ENCODE measurements at places on chromosomes 13 and 19.
A peak's percentile ranks its signal among the peaks of the same experiment; 100 is the strongest.

GRCh38 chr19:13864667-13865570 is 12.0 kb upstream of the NANOS3 start:
- DNase-seq: no peak

DNA sequence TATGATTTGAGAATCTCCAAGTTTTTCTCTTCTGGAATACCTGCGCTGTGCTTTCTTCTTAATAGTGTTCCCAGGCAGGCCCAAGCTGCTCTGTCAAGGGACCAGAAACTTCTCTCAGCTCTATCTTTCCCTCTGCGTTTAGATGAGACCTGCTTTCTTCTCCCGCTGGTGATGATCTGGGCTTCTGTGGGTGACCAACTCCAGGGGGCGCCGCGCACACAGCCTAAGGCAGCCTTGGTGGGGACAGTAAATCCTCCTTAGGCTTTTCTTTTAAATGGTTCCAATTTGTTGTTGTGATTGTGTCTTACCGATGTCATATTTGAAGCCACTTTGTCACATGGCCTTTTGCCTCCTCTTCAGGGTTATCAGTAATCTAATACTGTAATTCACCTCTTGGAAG is 439.4 kb upstream of the KLF12 start:
- no peak for DNase-seq

DNA sequence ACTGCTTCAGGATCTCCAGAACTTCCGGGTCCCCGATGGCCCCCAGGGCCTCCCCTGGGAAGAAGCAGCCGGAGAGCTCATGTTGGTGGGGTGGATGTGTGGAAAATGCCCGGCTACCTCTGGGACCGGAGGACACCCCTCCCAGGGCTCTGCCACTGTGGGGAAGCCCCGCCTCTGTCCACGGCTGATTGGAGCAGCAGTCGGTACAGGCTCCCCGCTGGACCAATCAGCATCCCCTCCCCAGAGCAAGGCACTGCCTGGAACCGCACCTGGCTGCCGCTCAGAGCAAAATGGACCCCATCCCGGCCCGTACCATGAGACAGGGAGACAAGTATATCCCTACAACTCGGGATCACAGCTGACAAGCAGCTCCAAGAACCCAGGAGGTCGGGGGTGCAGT is 6.4 kb downstream of the DOHH start:
- no peak for DNase-seq

DNA sequence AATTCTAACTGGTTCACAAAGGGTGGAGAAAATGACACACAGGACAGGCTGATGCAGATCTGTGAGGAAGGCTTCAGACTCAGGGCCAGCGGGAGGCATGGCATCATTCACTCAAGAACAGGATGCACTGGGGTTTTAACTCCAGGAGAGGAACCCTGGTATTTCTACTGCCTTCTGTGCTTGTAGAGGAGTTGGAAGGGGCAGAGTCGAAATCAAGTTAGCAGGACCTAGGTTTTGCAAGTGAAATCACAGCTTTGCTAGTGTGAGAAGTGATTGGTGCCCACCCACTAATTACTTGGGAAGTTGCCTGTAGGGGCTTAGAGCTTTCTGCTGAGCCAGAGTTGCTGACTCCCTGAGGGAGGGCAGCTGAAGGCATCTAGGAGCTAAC is 92.7 kb downstream of the AKAP11 start:
- DNase-seq: no peak

- DNase-seq: no peak
Measured at GRCh38 chr13:79212064-79212619, 193.9 kb downstream of the RBM26 start.

- DNase-seq: no peak
Measured at GRCh38 chr13:80504453-80504852, 163.5 kb upstream of the SPRY2 start.

DNA sequence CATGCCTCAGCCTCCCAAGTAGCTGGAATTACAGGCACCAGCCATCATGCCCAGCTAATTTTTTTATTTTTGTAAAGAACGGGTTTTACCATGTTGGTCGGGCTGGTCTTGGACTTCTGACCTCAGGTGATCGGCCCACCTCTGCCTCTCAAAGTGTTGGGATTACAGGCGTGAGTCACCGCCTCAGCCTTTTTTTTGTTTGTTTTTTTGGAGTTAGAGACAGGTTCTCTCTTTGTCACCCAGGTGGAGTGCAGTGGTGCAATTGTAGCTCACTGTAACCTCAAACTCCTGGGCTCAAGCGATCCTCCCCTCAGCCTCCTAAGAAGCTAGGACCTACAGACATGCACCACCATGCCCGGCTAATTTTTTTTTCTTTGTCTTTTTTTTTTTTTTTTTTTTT is 15.6 kb upstream of the NOTCH3 start:
- DNase-seq: no peak

DNA sequence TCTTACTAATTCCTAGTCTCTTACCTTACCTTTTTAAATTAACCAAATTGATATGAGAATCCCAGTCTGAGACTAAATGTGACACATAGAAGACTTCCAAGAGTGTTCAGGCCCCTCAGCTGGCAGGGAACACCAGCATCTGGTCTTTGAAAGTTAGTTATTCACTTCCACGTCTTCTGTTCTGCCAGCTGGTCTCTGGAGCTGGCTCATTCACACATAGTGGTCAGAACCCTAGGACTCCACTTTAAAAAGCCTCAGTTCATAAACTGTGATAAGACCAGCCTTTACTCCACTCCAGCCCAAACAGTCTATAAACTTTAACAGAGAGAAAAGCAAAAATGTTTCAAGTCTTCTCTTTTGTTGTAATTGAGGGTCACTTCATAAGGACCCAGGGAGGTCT is 263.0 kb downstream of the DCT start:
- no peak for DNase-seq

DNA sequence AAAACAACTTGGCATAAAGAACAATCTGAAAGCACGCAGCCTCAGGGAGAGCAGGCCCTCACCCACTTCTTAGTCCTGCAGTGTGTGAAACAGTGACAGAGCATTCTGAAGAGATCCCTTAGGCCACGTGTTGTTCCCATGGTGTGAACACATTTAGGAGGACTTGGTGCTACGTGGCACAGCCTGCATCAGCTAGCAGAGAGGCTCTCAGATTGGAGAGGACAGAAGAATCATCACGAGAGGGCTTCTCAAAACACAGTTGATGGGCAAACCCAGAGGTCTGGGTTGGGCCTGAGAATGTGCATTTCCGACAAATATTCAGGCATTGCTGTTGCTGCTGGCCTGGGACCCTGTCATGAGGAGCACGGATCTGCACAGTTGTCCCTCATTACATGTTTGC is 26.1 kb upstream of the TFDP1 start:
- no peak for DNase-seq

DNA sequence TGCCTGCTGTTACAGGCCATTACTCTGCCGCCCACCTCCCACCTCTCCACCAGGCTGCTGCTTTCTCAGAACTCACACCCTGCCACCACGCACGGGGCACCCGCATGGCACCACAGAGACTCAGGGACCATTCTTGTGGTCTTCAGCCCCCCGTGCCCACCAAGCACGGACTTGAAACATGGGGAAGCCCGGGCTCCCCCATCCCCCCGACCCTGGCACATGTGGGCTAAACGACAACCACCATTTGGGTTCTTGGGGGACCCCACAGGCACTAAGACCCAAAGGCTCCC is 23.1 kb upstream of the TINCR start:
- no peak for DNase-seq

GRCh38 chr13:35964863-35965180 is 166.4 kb downstream of the DCLK1 start:
- DNase-seq: no peak

DNA sequence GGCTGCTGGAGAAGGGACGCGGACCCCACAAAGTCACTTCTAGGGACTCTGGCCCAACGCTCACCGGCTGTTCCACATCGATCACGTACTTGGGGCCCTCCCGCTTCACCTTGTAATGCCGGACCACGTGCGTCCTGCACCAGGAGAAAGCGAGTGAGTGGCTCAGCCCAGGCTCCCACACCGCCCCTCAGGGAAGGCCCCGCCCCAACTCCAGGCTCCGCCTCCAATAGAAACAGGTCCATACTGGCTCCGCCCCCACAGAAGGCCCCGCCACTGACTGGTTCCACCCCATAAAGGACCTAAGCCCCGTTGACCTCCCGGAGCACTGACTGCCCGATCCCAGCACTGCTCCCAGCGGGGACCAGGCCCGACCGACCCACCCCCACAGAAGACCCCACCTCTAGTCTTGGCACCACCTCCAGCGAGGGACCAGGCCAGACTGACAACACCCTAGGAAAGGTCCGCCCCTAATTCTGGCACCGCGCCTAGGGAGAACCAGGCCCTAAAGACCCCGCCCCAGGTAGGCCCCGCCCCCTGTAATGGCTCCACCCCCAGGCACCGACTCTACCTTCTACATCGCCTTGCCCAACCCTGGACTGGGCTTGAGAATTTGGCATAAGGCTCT is 11.3 kb downstream of the STAP2 start:
- DNase-seq: no peak

DNA sequence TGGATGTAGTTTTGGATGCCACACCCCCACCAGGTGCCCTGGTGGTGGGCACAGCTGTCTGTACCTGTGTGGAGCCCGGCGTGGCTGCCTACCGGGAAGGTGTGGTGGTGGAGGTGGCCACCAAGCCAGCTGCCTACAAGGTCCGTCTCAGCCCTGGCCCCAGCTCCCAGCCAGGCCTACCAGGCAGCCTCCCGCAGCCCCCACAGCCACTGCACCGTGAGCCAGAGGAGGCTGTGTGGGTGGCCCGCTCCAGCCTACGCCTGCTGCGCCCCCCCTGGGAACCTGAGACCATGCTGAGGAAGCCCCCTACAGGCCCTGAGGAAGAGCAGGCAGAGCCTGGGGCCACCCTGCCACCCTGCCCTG is 3.5 kb downstream of the CIC start:
- DNase-seq: no peak

GRCh38 chr19:35061583-35062373 is 20.3 kb downstream of the HPN start:
- DNase-seq: no peak

DNA sequence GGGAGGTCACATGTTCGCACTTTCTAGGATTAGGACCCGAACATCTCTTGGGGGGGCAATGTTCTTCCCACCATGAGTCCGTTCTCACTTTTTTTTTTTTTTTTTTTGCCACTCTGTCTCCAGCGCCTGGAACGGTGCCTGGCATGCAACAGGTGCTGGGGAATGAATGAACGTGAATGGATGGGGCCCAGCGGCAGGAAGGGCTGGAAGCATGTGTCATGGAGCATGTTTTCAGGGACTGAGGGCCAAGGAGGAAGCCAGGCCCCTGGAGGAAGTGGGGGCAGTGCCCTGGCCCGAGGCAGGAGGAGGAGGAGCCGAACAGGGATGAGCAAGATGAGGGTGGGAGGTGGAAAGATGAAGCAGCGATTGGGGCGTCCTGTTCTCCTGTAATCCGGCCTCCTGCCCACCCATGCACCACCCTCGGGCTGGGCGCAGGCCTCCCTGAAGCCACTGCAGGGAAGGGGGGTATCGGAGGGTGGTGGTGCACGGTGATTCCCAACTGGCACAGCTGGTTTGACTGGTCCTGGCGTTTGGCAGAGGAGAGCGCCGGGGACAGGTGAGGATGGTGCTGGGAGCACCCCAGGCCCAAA is 8.8 kb upstream of the SULT2B1 start:
- no peak for DNase-seq

GRCh38 chr13:110073982-110074381 is 233.0 kb downstream of the COL4A1 start:
- DNase-seq: no peak

DNA sequence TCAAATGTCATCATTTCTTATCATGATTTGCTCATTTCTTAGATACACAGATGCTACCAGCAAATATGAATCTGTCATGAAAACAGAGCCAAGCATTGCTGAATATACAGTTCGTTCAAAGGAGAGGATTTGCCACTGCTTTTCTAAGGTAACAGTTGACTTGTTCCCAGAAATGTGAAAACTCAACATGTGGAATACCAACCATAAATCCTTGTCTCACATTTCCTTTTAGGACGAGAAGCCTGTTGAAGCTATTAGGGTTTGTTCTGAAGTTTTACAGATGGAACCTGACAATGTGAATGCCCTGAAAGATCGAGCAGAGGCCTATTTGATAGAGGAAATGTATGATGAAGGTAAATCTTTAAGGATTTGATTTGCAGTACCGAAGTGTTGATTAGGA is 86.7 kb downstream of the DNAJC3 start:
- no peak for DNase-seq

DNA sequence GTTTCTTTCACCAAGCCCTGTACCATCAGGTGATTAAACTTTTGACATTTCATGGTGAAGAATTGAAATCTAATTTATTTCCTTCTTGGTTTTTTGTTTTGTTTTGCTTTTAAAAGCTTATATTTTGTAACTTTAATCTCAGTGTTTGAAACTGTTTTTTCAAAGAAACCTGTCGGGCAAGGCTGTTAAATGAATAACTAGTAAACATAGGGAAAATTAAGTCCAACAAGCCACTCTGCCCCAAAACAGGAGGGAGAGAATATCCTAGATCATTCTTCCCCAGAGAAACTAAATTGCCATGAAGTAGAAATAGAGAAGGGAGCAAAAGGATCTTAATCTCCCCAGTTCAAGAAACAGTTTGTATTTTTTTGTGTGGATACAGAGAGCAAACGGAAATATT is 98.2 kb downstream of the FREM2 start:
- DNase-seq: no peak

- no peak for DNase-seq
Measured at GRCh38 chr19:3733549-3734309, 25.5 kb downstream of the TJP3 start.

GRCh38 chr19:38135150-38135998 is 88.6 kb downstream of the DPF1 start:
- DNase-seq: no peak

DNA sequence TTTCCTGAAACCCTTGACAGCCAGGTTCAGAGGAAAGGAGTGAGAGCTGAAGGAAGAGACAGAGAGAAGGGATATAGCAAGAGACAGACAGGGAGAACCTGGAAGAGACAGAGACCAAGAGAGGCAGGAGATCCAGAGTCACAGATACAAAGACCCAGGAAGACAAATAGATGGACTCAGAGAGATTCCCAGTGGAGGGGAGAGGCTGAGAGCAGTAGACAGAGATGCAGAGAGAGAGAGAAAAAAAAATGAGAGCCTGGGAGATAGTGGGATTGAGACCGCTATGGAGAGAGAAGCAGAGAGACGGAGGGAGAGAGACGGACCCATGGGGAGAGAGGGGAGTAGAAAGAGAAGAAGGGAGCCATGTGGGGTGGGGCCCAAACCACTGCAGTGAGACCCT is 763 bp downstream of the FXYD7 start:
- peak; percentile 11 for DNase-seq

GRCh38 chr13:97226788-97227627 is 4.9 kb downstream of the MBNL2 start:
- no peak for DNase-seq

- DNase-seq: peak; percentile 45
Measured at GRCh38 chr13:66886264-66886663, 343.9 kb downstream of the PCDH9 start.

- DNase-seq: no peak
Measured at GRCh38 chr19:32555786-32556185, 25.2 kb upstream of the PDCD5 start.

GRCh38 chr19:1240925-1241324 is 626 bp upstream of the ATP5F1D start:
- no peak for DNase-seq

- DNase-seq: no peak
Measured at GRCh38 chr13:110173247-110173818, 133.6 kb downstream of the COL4A1 start.

- DNase-seq: peak; percentile 40
Measured at GRCh38 chr19:45187421-45188100, 9.0 kb downstream of the BLOC1S3 start.

Measured in NCI-H1694 treated with DMSO at 0.1 percent for 48 hours (cell line).